ENCODE measurements at places on chromosomes 1 and 21. TPM values are rescaled to one million over a fixed set of nuclear protein-coding genes. Genes with fewer than 3 reads are reported as not detected.

ETV3 gene
- 10.5 TPM for total RNA-seq

BCAR3 gene
- 21.3 TPM for total RNA-seq

ZSWIM5 gene
- total RNA-seq: 1.9 TPM

MAN1C1 gene
- total RNA-seq: 8.0 TPM

TRAPPC10 gene
- total RNA-seq: 15.1 TPM

RNF186 gene
- total RNA-seq: not detected

CD101 gene
- 0.14 TPM for total RNA-seq

TBX15 gene
- total RNA-seq: 0.18 TPM

SELL gene
- 0.09 TPM for total RNA-seq

TNFSF4 gene
- 1.4 TPM for total RNA-seq

NFASC gene
- total RNA-seq: 32.7 TPM

FUBP1 gene
- 75.2 TPM for total RNA-seq

FBLIM1 gene
- total RNA-seq: 44.1 TPM

C1orf141 gene
- total RNA-seq: not detected

IGSF21 gene
- not detected for total RNA-seq

ANGPTL1 gene
- 8.8 TPM for total RNA-seq

TGFB2 gene
- total RNA-seq: 9.0 TPM

SERTAD4 gene
- 0.46 TPM for total RNA-seq

AURKAIP1 gene
- 93.0 TPM for total RNA-seq

SPTA1 gene
- total RNA-seq: 0.18 TPM

MEX3A gene
- 1.6 TPM for total RNA-seq

GNAT2 gene
- total RNA-seq: 0.28 TPM

FCRL2 gene
- not detected for total RNA-seq

ZNF593OS gene
- total RNA-seq: not detected

THRAP3 gene
- 83.3 TPM for total RNA-seq

S100A16 gene
- 106 TPM for total RNA-seq

PTPN7 gene
- total RNA-seq: not detected

PRKACB gene
- total RNA-seq: 15.8 TPM

TRABD2B gene
- total RNA-seq: 0.65 TPM

FAM72B gene
- total RNA-seq: 0.92 TPM

RGS5 gene
- 4.0 TPM for total RNA-seq

PADI6 gene
- total RNA-seq: not detected

OR6Y1 gene
- not detected for total RNA-seq

KPRP gene
- total RNA-seq: not detected

KRTAP13-2 gene
- not detected for total RNA-seq

ADGRL4 gene
- total RNA-seq: 9.5 TPM

TIE1 gene
- 0.14 TPM for total RNA-seq

IFNLR1 gene
- total RNA-seq: not detected

EFCAB14 gene
- 27.5 TPM for total RNA-seq

HEYL gene
- total RNA-seq: 0.09 TPM

KCNT2 gene
- 3.4 TPM for total RNA-seq

SERPINC1 gene
- not detected for total RNA-seq

SLC45A1 gene
- total RNA-seq: 2.0 TPM

IL10RB gene
- 67.7 TPM for total RNA-seq

NTRK1 gene
- total RNA-seq: not detected

MR1 gene
- 22.5 TPM for total RNA-seq

FAM43B gene
- total RNA-seq: not detected

ALX3 gene
- total RNA-seq: not detected

Measured in smooth muscle cell of bladder (primary cell).